ENCODE measurements at places on chromosomes 4 and X.

DNA sequence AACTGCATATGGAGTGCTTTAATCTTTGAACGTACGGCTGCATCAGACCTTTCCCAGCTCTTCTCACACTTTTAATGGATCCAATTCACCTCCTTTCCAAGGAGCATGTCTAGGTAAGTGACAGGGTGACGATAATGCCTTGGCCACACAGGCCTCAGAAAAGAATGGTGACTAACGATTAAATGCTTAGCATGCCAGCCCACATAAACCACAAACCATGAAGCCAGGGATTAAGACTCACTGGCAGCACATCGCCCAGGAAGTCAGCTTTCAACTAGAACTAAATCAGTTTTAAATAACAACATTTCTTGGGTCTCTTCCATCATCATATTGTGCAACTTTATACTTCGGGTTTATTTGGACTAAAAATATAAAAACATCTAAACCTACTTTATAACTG lies 28.7 kb downstream of the INPP4B start:
- peak; percentile 8 for DNase-seq

GRCh38 chrX:39519566-39520301 lies 578.0 kb downstream of the BCOR start:
- no peak for DNase-seq

DNA sequence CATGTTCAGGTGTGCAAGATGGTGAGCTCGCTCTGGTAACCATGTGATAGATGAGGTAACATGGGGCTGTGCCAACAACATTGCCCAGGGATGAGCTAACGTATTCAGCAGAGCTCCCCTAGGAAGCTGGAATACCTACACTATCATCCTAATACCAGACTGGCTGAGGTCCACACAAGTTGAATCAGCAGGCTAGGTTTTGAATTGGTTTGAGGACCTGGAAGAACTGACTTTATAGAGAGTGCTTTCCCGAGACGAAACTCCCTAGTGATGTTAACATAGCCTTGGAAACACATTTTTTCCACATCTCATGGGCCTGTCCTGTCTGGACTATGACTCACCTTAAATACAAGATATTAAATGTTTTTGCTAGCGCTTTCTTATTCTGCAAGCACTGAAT lies 56.7 kb downstream of the IGFBP7 start:
- DNase-seq, result no peak

DNA sequence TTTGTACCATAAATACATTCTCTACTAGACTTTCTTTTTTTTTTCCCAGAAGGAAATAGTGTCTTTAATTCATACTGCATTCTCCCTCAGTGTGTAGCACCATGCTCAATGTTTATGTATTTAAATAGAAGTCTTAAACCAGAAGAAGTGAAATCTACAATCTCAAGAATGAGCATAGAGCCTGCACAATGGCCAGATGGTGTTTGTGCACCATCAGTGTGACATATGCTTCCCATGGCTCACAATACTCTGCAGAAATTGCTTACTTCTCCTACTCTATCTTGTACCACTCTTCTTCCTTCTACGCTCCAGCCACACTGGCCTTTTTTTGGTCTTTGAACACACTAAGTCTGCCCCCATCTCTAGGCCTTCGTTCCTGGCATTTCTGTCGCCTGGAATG lies 2.6 kb upstream of the DOCK11 start:
- no peak for DNase-seq

GRCh38 chr4:102411408-102411807 lies 66.1 kb upstream of the SLC39A8 start:
- DNase-seq, result no peak

DNA sequence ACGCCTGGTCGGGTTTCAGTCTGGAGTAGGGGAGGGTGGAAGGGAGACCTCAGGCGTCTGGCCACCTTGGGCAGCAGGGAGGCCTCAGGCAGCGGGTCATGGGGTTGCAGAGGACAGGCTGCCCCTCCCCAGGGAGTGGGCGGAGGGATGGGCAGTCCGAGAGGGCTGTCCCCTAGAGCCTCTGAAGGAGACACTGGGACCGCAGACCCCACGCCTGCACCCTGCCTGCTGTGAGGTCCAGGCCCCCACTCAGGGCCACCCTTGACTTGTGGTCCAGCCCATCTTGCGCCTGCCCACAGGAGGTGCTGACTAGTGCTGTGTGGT lies 16.5 kb downstream of the FGFRL1 start:
- no peak for DNase-seq

- DNase-seq, result no peak
Measured at GRCh38 chrX:19611636-19612376, 96.5 kb upstream of the MAP3K15 start.
